ENCODE measurements at places on chromosomes 6 and 20.

DNA sequence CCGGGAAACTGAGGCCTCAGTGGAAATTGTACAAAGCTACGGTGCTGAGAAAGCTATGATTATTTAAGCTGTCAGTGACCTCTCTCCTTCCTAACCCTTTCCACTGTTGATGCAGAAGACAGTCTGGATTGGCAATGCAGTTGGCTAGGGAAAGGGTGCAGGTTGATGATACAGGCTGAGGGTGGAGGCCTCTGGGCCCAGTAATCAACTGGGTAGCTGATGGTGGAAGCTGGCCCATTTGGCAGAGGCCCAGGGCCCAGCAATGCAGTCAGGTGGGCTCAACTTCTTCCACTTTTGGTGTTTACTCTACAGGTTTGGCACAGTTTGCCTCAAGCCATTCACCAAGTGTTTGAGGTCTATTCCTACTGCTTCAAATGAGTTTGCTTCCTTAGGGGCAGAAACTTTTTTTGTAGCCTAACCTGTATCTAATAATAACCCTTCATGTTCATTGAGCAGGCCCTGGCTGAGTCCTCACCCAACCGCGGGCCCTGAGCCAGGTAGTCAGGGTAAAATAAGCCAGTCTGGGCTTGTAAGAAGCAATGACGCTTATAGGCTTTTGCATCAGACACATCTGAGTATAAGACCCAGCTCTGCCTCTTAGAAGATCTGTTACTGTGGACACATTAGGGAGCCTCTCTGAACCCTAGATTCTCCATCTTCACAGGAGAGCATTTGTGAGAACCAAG lies 12.1 kb downstream of the BCL2L1 start:
- no peak for DNase-seq

DNA sequence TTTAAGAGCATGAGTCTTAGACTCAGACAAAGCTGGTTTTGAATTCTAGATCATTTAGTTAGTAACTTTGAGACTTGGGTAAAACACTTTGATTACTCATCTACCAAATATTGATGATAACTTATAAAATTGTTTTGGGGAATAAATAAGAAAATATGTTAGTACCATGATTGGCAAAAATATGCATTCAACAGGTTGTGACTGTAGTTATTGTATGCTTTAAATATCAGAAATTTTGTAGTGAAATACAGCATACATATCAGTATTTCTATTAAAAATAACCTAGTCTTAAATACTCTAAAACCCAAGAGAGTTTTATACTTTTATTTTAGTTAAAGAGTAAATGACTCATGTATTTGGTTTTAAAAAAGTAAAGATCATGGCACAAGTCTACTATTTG lies 68.7 kb downstream of the ENPP1 start:
- DNase-seq, result no peak

DNA sequence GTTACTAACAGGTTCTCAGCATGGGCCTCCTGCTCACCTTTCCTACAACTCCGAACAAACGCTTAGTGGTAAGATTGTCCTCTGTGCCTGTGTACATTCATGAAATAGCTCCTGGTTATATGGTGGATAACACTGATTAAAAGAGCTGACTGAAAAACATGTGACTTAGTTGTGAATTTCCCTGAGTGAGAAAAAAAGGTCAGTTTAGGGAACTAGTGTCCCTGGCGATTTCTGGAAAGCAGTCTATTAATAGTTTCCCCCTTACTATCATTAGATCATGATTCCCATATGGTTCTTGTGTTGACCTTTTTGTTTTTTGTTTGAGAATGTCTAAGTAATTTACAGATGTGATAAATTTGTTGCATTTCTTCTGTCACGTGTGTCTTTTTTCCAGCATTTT lies 15.6 kb downstream of the SNRPC start:
- DNase-seq, result no peak

DNA sequence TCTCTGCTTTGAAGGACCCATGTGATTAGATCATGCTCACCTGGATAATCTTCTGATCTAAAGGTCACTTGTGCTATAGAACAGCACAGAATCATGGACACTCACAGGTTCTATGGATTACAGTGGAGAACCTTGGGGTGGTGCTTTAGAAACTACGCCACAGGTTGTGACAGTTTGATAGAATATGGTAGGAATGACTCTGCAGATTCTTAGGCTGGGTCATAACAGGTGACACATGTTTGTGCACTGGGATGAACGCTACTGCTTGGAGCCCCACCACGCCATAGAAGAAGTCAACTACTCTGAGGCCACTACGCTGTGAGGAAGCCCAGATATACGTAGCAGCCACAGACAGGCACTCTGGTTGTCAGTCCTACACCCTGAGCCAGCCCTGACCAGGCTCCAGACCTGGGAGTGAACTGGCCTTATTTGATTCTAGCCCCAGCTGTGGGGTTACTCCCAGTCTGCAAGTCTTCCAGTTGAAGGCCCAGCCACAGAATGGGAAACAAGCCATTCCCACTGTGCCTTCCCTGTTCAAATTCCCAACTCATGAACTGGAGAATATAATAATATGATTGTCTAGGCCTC lies 99.0 kb upstream of the SLC24A3 start:
- no peak for DNase-seq

DNA sequence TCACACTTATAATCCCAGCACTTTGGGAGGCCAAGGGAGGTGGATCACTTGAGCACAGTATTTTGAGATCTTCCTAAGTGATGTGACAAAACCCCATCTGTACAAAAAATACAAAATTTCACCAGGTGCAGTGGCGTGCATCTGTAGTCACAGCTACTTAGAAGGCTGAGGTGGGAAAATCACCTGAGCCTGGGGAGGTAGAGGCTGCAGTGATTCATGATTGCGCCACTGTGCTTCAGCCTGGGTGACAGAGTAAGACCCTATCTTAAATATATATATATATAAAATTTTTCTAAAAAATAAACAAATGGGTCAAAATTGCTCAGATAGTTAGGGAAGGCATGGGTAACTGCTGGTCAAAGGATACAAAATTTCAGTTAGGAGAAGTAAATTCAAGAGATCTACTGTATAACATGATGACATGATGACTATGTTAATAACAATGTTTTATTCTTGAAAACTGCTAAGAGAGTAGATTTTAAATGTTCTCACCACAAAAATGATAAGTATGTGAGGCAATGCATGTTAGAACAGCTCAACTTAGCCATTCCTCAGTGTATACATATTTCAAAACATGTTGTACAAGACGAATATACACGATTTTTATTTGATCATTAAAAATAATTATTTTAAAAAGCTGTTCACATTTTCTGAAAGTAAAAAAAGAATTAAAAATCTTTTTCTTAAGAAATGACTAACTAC lies 24.4 kb downstream of the TBC1D32 start:
- DNase-seq, result no peak

DNA sequence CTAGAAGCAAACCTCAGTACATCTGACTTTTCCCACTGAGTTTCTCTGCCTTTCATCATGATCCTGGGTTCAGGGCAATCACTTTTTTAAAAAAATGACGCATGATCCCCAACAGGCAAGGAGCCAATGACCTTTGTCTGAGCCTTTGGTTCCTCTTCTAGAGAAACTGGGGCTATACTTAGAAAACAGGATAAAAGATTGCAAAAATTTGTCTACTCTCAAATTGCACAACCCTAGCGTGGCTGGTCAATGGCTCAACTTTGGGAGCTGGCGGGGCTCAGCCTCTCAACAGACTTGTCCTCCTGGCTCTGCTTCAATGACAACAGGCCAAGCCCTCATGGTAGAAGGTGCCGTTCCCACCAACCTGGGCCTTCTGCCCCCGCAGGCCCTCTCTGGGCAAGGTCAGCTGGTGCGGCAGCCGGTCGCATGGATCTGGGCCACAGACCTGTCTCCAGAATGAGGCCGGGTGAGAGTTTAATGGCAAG lies 48.7 kb downstream of the PDYN start:
- DNase-seq, result no peak

GRCh38 chr6:146949425-146949824 lies 254.8 kb upstream of the STXBP5 start:
- DNase-seq, result no peak

- no peak for DNase-seq
Measured at GRCh38 chr6:12113190-12113577, 101.1 kb downstream of the HIVEP1 start.

- no peak for DNase-seq
Measured at GRCh38 chr6:169388395-169389166, 134.9 kb upstream of the THBS2 start.

DNA sequence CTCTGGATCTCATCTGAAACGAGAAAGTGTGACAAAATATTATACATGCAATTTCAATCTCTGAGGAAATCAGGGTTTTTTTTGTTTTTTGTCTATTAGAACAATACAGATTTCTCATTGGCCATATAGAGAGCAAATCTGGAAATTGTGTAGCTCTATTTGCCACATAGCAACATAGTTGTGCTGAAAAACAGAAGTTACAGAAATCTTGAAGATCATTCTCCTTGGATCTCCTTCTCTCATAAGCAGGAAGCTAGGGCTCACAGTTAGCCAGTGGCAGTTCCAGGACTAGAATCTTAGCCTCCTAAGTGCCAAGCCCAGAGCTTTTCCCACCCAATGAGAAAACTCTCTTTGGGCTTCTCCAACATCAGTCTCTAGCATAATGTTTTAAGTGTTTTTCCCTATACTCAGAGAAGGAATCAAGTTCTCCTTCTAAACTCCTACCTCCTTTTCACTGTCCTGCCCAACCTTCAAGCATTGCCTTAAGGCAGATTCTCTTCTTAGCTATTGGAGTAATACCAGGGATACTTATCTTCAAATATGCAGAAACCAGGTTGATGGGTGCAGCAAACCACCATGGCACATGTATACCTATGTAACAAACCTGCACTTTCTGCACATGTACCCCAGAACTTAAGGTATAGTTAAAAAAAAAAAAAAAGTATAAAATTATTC lies 211.6 kb downstream of the ALDH8A1 start:
- no peak for DNase-seq

DNA sequence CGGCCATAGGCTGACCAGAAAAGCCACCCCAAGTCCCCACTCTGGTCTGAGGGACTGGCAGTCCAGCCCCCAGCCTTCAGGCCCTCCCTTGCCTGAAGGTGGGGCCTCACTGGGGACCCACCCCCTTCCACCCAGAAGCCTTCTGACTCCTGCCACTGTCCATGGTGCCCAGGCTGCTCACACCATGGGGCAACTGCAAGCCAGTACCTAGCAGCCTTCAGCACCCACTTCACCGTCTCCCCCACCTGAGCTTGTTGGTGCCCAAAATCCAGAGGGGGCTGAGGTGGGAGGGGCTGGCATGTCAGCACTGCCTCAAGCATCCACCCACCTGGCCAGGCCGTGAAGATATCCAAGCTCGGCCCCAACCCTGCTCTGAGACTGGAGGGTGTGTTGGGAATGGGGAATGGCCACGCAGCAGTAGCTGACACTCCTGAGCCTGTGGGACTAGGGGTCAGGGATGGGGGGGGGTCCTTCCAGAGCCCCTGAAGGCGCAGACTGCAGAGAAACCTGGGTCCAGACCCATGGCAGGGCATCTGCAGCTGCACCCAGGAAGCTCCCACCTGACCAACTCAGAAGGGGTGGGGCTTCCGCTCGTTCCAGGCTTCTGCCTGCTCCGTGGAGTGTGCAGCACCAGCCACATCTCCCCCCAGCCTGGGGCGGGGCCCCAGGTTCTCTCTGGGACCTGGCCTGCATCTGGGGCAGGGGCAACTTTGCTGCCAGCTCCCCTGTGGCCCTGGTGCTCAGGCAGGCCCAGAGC lies 942.1 kb upstream of the EPHA7 start:
- DNase-seq, result no peak

DNA sequence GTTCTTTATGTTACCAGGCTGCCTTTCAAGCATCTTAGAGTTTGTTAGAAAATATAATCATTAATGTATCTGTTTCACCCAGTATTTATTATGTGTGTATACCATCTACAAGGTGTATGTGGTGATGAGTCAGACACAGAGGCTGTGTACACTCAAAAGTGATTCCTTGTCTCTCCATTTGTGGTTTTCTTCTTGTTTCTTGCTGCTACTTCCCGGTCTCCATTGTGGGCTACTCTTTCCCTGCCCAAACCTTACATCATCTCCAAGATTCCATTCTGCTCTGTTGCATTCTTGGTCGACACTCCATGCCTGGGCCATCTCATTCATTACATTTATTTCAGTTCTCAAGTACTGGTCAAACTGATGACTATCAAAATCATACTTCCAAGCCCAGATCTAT lies 182.2 kb upstream of the STXBP5 start:
- no peak for DNase-seq

DNA sequence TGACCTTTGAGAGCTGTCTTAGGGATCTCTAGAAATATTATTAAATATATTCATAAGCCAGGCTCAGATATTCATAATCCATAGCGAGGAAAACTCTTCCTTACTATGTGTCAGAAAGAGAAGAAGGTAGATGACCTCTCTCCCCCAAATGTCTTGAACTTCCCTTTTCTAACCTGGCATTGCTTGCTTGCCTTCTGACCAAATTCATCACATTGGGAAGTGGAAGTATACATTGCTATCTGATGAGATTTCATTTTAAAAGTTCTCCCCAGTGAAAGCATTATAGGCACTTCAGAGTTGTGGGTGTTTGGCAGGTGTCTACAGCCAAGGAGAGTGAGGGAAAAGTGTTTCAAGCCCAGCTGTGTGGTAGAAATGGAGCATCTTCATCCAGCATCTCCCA lies 197.3 kb downstream of the ZFAND3 start:
- DNase-seq, result no peak

- no peak for DNase-seq
Measured at GRCh38 chr20:745683-746301, 22.5 kb downstream of the SLC52A3 start.

- DNase-seq, result no peak
Measured at GRCh38 chr6:422433-423054, 31.0 kb downstream of the IRF4 start.

DNA sequence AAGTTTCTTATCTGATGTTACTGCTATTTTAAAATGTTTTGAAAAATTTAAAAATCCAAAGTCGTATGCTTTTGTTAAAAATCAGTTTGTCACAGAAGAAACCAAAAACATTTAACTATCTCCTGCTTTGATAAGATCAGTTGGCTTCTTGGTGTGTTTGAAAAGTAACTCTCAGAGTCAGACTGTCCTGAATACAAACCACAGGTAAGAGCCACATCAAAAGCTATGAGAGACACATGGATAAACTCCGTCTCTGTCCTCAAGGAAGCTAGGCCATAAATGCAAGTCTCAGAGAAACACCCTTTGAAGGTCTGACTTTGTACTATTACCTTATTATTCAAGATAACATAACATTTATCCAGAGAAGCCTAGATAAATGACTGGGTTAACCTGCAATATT lies 7.7 kb downstream of the HBS1L start:
- DNase-seq, result no peak

- no peak for DNase-seq
Measured at GRCh38 chr6:14873101-14873500, 372.8 kb upstream of the JARID2 start.

DNA sequence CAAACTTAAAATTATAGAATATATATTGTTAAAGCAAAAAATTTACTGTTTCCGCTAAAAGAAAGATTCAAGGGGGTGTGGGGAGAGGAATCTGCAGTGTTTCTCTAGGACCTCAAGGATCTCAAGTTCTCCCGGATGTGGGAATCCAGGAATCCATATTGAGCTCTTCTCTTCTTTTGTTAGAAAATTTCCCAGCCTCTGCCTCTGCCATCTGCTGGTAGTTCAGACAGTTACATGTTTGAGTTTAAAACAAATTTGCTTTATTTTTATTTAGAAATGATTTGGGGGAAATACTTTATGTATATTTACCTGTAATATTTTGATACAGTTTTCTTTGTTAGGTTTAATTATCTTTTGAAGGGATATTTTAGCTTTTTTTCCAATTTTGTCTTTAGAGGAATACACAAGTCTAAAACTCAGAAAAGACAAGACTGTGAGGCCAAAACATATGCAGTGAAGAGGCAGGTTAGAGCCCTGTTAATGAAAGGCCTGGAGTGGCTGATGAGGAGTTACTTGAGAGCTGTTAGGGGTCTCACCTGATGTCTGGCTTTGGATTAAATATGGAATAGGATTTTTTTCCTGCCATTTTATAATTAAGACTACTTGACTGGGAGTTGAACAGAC lies 268.8 kb downstream of the ARID1B start:
- no peak for DNase-seq

Data from stimulated activated CD4-positive, alpha-beta T cell treated with anti-CD3 and anti-CD28 coated beads, Interleukin-1b, Interleukin-23, amount 100 ng/mL, for 4 hours (primary cell).